ENCODE measurements at places on chromosomes 1 and 21.

GRCh38 chr1:14627608-14628489 lies 29.4 kb downstream of the KAZN start:
- no peak for DNase-seq

DNA sequence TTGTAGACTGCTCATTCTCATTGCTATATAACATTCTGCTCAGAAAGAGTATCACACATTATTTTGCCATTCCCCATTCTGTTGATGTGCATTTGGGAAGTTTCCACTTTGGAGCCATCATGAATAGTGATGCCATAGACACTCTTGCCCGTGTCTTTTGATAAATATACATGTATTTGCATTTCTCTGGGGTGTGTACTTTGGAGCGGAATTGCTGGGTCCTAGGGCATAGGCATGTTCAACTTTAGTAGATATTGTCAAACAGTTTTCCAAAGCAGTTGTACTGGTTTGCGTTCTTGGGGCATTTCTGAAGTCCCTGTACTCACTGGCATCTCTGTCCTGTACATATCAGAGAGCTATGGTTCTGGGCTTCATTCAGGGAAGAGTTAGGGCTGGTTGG lies 52.1 kb downstream of the PIK3CD start:
- no peak for DNase-seq

DNA sequence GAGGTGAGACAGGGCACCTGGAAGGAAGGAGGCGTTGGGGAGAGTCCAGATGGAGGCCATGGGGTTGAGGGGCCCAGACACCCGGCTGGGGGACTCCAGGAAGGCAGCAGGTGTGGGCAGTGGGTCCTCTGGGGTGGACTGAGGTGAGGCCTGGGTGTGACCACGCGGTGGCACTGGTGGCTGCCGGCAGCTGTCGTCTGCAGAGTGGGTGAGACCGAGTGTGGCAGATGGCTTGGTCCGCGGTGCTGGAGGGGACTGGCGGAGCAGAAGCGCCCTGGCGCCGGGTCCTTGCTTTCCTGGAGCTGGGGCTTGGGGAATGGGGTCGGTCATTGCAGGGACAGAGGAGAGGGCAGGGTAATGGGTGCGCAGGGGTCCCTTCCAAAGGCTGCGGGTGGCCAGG lies 12.5 kb downstream of the AGRN start:
- DNase-seq, result peak; percentile 38

DNA sequence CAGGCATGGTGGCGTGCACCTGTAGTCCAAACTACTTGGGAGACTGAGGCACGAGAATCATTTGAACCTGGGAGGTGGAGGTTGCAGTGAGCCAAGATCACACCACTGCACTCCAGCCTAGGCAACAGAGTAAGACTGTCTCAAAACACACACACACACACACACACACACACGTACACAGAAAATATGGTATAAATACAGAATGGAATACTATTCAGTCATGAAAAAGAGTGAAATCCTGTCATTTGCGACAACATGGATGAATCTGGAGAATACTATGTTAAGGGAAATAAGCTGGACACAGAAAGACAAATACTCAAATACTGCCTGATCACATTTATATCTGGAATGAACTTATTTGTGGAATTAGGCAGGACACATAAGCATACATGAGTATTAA lies 18.4 kb downstream of the FOXD2 start:
- DNase-seq, result no peak

DNA sequence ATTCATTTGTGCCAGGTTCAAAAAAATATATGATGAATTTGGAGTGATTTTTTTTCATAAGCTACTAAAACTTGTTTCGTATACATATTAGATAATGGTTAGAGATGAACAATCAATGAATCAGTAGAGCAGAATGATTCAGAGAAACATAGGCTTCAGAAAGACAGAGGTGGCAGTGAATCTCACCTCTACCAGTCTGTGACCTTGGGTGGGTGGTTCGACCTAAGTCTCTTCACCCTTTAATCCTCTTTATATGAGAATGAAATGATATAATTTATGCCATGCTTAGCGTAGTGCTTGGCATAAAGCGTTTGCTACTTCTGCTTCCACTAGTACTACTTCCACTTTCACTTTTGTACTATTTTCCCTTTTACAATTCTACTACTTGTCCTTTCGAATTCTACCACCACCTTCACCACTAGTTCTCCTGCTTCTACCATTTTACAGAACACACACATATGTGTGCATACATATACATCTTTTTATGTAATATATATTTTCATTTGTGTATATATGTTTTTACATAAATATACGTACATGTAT lies 45.1 kb downstream of the FYB2 start:
- no peak for DNase-seq

- DNase-seq, result no peak
These were observed 30.3 kb downstream of the NHLH2 start for GRCh38 chr1:115810609-115811008.

DNA sequence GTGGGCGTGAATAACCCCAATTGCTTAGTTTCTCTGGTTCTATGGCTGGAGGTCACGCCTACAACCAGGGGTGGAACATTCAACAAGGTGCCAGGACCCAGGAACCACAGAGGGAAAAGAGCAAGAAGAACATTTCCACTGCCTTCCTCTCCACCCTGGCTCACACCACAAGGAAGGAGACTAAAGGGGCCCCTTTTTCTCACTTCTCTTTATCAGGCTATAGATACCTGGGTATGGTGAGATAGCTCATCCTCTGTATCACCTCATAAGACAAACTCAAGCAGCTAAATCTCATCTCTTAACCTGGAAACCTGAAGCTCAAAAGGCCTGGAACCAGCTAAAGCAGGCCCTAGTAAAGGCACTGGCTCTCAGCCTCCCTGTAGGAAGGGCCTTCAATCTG lies 438.8 kb upstream of the OLFM3 start:
- DNase-seq, result no peak

DNA sequence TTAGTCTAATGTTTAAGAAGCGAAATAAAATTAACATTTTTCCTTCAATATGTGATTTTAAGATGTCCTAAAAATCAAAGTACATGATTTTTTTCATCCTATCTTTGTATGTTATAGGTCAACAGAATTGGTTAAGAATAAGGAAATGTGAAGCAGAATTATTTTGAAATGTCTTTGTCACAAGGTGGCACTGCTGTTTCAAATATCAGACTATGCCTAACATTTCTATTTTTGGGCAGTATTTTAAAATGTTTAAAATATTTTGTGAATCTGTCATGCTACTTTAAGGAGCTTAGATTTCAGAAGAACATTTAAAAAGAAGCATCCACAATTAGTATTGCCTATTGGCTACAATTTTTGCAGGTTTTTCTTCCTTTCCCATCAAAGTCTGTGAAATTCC lies 38.7 kb downstream of the AMY1C start:
- no peak for DNase-seq

- no peak for DNase-seq
These were observed 32.0 kb downstream of the TMEM53 start for GRCh38 chr1:44642255-44642654.

- no peak for DNase-seq
These were observed 174.7 kb downstream of the NRIP1 start for GRCh38 chr21:14890141-14890540.

DNA sequence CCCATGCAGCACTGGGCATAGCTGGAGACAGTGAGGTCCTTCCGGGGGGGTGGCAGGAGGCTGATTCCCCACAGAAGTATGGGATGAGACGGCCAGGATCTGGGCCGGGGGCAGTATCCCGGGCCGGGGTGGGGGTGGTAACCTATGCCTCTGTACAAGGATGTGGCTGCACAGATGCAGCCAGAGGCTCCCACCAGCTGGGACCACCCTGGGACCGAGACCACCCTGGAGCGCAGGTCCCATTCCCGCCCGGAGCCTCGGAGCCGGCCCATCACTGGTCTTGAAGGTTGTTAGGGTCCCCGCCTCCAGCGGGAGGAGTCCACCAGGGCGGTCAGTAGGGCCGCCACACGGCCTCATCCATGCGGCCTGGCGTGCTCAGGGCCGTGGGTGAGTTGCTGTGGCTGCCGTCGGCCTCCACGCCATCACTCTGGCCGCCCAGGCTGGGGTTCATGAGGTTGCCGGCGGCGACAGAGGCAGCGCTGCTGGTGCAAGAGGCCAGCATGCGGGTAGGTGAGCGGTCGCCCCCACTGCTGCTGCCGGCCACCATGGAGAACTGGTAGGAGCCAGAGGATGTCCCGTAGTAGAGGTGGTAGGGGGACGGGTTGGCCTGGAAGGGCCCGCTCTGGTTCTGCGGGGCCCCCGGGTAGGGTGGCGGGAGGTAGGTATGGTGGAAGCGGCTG lies 28.1 kb downstream of the RUNX3 start:
- no peak for DNase-seq

DNA sequence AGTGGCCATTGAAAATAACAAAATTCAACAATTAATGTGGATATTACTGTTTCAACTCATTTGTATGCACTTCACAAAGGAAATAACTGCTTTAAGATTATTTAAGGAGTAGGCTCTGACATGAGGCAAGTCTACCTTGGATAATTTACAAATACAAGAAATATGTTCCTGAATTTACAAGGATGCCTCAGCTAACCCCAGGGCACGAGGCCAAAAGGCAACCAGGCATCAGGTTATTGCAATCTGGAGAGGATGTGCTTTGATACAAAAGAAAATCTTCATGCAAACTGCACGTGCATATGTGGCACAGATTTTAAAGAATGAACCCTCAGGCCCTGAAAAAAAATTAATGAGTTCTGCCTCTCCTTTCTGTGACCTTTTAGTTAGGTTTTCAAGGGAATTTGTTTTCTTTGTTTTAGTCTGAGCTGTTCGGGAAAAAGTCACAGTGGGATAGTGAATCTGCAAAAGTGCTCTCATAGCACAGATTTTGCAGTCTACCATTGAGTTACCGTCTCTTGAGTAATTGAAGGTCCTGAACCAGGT lies 1304.2 kb upstream of the ADGRL4 start:
- DNase-seq, result no peak

GRCh38 chr1:243378669-243379068 lies 122.8 kb downstream of the SDCCAG8 start:
- DNase-seq, result no peak

- no peak for DNase-seq
These were observed 561.4 kb downstream of the MATN1 start for GRCh38 chr1:30161953-30162352.

DNA sequence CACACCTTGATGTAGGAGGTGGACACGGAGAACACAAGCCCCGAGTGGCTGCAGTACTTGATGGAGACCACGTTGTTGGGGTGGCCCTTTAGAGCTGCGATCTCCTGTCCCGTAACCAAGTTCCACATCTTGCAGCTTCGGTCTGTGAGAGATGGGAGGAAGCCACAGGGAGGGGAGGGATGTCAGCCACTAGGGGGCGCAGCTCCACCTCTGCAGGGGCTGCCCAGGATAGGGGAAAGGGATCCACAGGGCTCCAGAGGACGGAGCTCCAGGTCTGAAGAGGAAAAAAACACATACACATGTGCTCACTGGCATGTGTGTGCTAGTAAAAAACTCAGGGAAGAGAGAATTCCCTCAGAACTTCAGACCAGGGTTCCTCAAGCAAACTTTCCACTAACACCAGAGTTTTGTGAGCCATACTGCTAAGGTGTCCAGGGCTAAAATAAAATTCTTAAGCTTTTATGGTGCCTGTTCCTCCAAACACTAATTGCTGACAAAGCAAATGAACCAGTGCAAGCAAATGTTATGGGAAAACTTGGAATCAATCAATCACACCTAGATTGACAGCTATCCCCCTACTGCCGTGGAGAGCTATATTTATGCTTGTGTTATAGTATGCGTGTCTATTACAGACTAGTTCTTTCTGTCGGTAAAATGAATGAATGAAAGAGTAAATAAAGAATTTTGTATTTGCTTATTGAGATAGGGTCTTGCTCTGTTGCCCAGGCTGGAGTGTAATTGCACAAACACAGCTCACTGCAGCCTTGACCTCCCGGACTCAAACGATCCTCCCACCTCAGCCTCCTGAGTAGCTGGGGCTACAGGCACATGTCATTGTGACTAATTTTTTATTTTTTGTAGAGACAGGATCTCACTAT lies 43.7 kb downstream of the KIF21B start:
- DNase-seq, result peak; percentile 75

GRCh38 chr1:169631249-169631648 lies 1.3 kb upstream of the SELP start:
- DNase-seq, result no peak

- DNase-seq, result no peak
These were observed 2.9 kb downstream of the SDCCAG8 start for GRCh38 chr1:243258731-243259130.

- DNase-seq, result no peak
These were observed 80.3 kb downstream of the RNF220 start for GRCh38 chr1:44485229-44485933.

GRCh38 chr1:53078333-53079101 lies 16.5 kb downstream of the PODN start:
- no peak for DNase-seq

- DNase-seq, result no peak
These were observed 12.5 kb upstream of the TTC22 start for GRCh38 chr1:54813485-54814125.

- no peak for DNase-seq
These were observed 63.2 kb downstream of the GNG4 start for GRCh38 chr1:235586413-235586812.

DNA sequence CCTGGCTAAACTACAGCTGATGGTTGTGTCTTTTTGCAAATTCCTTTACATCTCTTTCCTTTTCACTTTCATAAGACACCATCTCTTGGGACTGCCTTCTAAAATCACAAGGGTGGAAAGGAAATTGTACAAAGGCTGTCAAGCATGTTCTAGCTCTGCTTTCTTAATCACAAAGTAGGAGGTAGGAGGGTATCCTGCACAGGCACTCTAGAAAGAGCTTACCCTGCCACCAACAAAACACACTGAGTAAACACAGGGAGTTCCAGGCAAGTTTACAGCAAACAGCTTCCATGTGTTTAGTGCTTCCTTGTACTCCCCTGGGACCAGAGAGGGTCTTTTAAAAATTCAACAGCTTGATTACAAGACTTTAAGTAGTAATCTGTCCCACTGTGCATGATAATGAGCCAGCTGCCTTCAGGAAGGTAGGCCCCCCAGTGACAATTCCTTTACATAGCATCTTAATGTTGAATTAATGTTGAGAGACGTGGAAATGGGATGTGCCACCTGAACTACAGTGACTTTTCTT lies 2.4 kb downstream of the PLPP3 start:
- no peak for DNase-seq
